ENCODE measurements at places on chromosomes 1 and 21. TPM values are rescaled to one million over a fixed set of nuclear protein-coding genes. Genes with fewer than 3 reads are reported as not detected.

HEYL gene
- total RNA-seq: 19.6 TPM

PTGS2 gene
- 2.0 TPM for total RNA-seq

RIT1 gene
- 22.8 TPM for total RNA-seq

SYDE2 gene
- total RNA-seq: 23.2 TPM

S100A9 gene
- 11.7 TPM for total RNA-seq

COL24A1 gene
- total RNA-seq: 0.56 TPM

ILDR2 gene
- 4.1 TPM for total RNA-seq

TPRG1L gene
- 55.5 TPM for total RNA-seq

ARTN gene
- total RNA-seq: not detected

KRTAP21-2 gene
- not detected for total RNA-seq

EVI5 gene
- 22.6 TPM for total RNA-seq

DMBX1 gene
- total RNA-seq: not detected

CD52 gene
- total RNA-seq: 6.9 TPM

C1orf174 gene
- total RNA-seq: 12.9 TPM

SGIP1 gene
- total RNA-seq: 4.7 TPM

OR2T33 gene
- total RNA-seq: not detected

SLC6A9 gene
- total RNA-seq: 1.2 TPM

ATP6V1G3 gene
- total RNA-seq: not detected

CCT8 gene
- 116 TPM for total RNA-seq

PTGER3 gene
- total RNA-seq: 0.91 TPM

NID1 gene
- 50.3 TPM for total RNA-seq

PLD5 gene
- 0.57 TPM for total RNA-seq

SEMA6C gene
- total RNA-seq: 64.2 TPM

SPRR2F gene
- total RNA-seq: not detected

CD84 gene
- 2.2 TPM for total RNA-seq

B3GALT5 gene
- total RNA-seq: not detected

TTC22 gene
- not detected for total RNA-seq

ERG gene
- 17.0 TPM for total RNA-seq

BRDT gene
- total RNA-seq: not detected

NR5A2 gene
- total RNA-seq: 1.4 TPM

RNU1-3 gene
- total RNA-seq: 2,856 TPM

LIN9 gene
- total RNA-seq: 19.7 TPM

CFHR1 gene
- total RNA-seq: not detected

BTF3L4 gene
- 31.2 TPM for total RNA-seq

PARK7 gene
- 344 TPM for total RNA-seq

EDN2 gene
- 0.30 TPM for total RNA-seq

TRIM63 gene
- total RNA-seq: 277 TPM

CD247 gene
- total RNA-seq: 0.85 TPM

Data from heart right ventricle (tissue), 16 donors.